ENCODE measurements at places on chromosomes 4 and X. TPM values are rescaled to one million over a fixed set of nuclear protein-coding genes. Genes with fewer than 3 reads are reported as not detected.

Gene LONRF3
- polyA plus RNA-seq, result 1.4 TPM

Gene ASB5
- 0.20 TPM for polyA plus RNA-seq

Gene SSX3
- polyA plus RNA-seq, result not detected

Gene RAB40AL
- polyA plus RNA-seq, result not detected

Gene OCIAD2
- 30.1 TPM for polyA plus RNA-seq

Gene CYBB
- polyA plus RNA-seq, result 8.8 TPM

Gene CC2D2A
- 35.5 TPM for polyA plus RNA-seq

Gene SYTL5
- 6.3 TPM for polyA plus RNA-seq

Gene UGT2B17
- polyA plus RNA-seq, result not detected

Gene CPE
- polyA plus RNA-seq, result 152 TPM

Gene SYN1
- polyA plus RNA-seq, result 16.5 TPM

- peak; percentile 79 for DNase-seq
Observed at GRCh38 chrX:151402719-151403390, 5.8 kb downstream of the VMA21 start.

DNA sequence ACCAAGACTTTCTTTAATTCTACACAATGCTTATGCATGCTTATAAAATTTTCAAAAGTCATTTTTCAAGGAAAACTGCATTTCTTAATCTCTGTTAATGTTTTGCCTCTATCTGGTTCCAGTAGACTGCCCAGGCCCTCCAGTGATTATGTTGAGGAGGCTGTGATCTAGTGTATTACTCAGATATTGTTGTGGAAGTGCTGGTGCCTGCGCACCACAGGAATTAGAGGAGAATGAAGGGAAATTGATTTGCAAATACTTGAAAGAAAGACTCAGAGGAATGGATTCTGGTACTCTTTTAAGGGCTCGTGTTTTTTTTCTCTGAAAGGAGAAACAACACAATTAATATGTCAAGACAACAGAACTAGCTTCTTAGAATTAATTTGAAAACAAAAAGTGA is 1015.1 kb downstream of the RPA4 start:
- no peak for DNase-seq

DNA sequence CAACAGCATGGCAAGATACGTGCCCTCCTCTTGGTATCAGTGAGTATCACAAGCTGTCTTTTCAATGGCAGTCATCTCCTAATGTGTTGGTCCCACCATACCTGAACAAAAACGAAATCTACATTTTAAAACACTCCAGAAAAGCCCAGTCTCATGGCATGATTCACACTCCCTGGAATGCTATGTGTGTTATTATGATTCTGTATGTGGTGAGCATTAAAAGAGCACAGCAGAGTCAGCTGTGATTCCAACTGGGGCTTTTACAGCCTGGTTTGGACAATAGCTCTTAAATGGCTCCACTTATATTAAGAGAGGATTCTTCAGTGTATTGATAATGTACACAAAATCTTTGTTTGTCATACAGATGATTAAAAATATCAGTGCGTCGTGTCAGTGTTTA is 274.1 kb upstream of the GK2 start:
- no peak for DNase-seq

- DNase-seq, result no peak
Observed at GRCh38 chrX:68498044-68498507, 775 bp upstream of the YIPF6 start.

- DNase-seq, result peak; percentile 26
Observed at GRCh38 chrX:19772822-19773628, 114.4 kb downstream of the SH3KBP1 start.

DNA sequence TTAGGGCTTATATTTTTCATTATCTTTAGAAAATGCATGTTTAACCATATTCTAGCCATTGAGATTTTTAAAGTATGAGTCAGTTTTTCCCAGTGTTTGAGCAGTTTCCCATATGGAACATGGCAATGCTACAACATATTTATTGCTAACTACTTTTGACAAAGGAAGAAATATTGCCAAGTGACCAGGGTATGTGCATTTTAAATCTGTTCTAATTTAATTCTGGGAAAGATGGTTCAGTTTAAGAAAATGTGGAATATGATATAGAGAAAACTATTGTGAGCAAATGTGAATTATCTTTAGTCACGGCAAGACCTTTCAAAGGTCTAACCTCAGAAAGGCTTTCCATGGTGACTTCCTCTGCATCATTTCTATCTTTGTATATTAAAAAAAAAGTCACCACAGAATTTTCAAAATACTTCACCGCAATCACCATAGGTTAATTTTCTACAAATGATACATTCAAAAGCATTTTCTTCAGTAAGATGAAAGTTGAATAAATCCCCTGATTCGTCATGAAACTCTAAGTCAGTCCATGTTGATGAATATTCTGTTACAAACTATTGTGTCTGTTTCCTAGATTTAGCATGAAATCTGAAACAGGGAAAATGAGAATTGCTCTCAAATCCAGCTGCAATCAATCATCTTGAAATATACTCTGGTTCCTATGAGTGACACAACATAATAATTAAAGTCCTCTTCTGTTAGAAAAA is 2349.0 kb upstream of the TENM3 start:
- no peak for DNase-seq

DNA sequence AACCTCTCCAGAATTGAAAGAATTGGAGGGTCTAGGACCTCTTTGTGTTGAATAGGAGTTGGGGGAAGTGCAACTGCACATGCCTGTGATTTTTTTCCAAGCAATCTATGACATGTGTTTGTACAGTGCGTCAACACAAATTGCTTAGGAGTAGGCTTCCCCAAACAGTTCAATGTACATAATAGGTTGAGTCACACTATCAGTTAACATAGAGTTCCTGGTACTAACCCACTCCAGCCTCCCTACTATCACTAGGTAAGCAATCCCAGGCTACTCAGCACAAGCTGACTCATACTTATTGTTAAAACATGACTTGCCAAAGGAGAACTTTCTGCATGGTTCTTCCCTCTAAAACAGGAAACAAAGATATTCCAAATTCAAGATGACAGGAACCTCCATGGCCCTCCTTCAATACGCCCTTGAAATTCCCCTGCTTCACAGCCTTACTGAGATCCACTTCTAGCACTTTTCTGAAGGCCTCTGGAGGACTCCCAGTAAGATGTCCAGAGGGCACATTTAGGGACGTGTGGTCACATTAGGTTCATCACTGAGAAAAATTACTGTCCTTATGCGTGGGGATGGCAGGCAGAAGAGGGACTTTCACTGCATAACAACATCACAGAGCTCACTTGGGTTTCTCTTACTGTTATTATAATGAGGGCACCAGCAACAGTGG is 8.4 kb upstream of the VSIG1 start:
- DNase-seq, result no peak

- no peak for DNase-seq
Observed at GRCh38 chr4:48141048-48141447, 7.0 kb upstream of the TXK start.

- no peak for DNase-seq
Observed at GRCh38 chr4:58560736-58561135, 1450.6 kb upstream of the IGFBP7 start.

DNA sequence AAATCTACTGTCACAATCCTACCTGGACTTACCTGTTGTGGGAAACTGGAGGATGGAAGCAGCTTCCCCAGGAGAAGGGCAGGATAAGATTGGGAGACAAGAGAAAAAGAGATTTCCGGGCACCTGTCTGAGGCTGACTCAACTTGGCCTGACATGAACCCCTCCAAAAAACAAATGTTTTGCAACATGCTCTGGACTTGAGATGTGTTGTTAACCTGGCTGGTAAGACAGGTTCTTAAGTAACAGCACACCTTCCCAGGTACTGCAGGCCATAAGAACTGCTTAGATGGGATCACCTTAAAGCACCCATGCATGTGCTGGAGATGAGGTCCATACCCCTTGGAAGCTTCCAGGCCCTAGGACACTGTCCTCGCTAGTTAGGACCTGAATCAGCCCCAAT is 4.4 kb upstream of the SMIM43 start:
- no peak for DNase-seq

DNA sequence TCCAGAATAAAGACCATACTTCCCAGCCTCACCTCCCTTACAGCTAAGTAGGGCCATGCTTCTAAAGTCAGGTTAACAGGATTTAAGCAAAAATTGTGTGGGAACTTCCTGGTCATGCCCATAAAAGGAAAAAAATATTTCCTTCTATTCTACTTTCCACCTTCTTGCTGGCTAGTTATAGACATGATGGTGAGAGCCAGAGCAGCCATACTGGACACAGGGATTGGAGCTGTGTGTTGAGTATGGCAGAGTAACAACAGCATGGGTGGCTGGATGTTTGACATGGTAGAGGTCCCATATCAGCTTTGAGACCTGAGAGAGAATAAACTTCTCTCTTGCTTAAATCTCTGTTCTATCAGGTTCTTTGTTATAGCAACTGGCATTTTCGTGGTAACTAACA is 15.1 kb upstream of the CBR4 start:
- no peak for DNase-seq

GRCh38 chr4:3475041-3475712 is 12.1 kb downstream of the DOK7 start:
- no peak for DNase-seq

GRCh38 chrX:53479301-53479700 is 45.1 kb upstream of the HSD17B10 start:
- no peak for DNase-seq

DNA sequence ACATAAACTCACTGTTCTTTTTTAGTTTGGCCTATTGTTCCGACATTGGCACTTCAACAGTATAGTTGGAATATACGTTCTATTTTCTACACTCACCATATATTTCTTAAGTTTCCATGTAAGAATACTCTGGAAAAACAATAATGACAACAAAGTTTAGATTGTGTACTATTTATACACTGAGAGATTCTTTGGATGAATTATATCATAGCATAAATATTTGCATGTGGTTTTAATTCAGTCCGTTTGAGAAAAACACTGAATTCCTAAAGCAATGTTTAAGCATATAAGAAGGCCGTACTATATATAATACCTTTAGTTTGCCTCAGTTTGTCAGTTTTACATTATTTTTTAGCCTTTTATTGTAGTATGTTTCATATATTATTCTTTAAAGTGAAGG is 82.4 kb downstream of the RAP1GDS1 start:
- no peak for DNase-seq

DNA sequence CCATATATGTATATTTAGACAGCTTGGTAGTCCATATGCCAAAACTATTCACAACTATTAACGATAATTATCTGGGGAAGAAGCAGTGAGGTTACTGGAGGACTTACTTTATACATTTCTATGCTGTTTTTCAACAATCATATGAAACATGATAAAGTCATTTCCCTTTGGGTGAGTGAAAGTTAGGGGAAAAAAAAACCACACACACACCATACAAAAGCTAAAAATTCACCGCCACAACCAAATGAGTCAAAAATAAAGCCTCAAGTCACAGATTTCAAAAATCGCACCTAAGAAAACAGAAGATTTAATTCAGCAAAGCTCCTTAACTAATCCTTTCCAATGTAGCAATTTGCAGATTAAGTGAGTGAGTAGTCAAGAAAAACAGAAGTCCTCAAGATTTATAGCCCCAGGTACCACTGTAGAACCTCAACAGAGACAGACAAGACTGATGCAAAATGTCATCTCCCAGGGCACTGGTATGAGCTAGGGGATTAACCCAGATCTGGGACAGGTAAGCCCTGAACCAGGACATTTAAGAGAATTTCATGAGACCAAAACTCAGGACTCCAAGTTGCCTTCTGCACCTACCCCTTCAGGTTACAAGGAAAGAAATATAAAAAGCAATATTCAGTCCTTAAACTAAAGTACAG is 35.1 kb downstream of the SYTL4 start:
- DNase-seq, result no peak

DNA sequence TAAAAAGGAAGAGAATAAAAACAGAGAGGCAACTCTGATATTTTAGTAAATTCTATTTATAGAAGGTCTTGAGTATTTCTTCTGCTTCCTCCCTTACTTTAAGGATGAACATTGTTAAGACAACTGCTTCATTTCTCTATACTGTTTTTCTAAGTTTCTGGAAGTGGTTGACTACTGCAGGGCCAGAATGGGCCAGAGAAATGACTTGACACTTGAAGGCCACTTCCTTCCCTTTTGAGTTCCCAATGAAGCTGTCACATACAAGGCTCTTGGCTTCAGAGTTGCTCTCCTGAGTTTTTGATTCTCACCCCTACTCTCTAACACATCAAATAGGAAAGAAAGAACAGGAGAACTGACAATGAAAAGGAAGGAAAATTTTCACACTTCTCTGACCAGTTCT is 37.6 kb downstream of the PKD2 start:
- DNase-seq, result no peak

- DNase-seq, result no peak
Observed at GRCh38 chrX:34381241-34381640, 249.1 kb upstream of the FAM47A start.

- no peak for DNase-seq
Observed at GRCh38 chr4:32440391-32440790, 1720.2 kb downstream of the PCDH7 start.

DNA sequence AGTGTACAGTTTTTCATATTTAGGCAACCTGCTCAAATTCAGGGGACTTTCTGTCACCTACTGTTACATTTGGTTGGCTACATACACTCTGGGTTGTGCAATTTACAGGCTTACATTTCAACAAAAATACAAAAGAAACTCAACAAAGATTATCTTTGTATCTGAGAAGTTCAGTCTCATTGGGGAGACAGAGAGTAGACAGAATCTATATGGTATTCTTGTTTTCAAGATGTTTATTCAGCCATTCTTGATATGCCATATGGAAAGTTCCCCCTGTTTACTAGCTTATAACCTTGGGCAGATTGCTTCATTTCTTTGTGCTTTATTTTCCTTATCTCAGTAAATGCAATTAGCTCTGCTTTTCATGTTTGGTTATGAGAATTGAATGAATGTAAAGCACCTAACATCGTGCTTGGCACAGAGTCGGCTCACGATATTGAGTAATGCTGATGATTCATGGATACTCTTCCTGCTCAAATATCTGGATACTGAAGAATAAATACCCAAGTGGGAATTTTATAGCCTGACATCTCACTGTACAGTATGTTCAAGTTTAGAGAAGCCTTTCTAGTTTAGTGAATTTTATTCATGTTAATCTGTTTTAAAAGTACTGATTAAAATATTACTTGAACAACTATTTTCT is 96.5 kb upstream of the PACRGL start:
- no peak for DNase-seq

DNA sequence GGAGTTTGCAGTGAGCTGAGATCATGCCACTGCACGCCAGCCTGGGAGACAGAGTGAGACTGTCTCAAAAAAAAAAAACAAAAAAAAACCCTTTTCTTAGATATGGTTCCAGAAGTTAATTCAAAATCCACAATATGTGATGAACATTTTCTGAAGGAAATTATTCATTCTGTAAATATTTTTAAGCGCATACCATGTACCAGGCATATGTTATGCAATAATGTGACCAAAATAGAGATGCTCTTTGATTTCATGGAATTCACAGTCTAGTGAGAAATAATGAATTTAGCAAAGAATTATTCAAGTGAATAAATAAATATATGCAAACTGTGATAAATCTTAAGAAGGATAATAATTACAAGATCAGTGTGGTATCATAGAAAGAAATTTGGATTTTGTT is 174.7 kb downstream of the GC start:
- no peak for DNase-seq

DNA sequence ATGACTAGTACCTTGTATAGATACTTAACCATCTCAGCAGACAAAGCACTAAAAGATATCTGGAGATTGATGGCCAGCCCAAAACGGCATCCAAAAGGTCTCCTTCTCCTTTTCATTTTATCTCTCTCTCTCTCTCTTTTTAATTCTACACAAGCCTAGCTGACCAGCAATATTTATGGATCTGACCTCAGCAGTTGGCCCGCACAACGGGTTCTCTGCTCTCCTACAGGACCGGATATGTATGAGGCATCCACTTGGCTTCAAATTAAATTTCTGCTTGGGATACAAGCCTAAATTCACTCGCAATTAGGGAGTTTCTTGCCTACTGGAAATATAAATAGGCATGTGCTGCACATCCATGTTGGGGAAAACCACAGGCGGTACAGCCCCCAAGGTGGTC is 22.5 kb upstream of the CT55 start:
- DNase-seq, result peak; percentile 8

Data from adrenal gland (tissue), 19 donors.